ENCODE measurements at places on chromosomes 7 and 10.

GRCh38 chr7:137421366-137421765, 77.8 kb upstream of the PTN start:
- DNase-seq = no peak

- no peak for DNase-seq
Observed at GRCh38 chr7:82598958-82599357, 155.4 kb upstream of the CACNA2D1 start.

DNA sequence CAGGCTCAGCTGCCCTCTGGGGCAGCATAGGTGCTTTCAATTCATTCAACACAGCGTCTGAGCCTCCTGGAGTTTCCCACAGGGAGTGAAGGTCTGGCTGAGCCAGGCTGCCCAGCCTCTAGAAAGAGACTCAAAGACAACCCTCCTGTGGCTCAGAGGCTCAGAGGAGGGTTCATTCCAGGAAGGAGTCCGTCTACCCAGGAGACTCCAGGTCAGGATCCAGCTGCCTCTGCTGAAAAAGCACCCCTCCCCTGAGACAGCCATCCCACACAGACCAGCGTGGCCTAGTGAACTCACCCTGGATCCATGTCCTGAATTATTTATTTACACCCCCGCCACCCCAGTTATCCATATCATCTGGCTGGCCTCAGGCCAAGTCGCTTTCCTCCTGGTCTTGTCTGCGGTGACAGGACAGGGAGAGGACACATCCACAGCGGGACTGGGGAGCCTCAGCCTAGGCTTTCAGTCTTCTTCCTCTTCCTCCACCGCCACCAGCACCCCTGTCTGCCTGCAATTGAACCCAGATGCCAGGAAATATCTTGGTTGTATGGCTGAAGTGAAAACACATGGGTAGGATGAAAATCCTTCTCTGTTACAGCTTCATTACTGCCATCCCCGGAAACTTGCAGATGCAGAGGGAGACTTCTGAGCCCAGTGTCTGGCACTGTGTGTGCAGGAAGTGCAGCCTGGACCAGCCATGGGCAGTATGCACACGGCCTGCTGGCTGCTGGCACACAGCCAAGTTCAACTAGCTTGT, 44.0 kb upstream of the COL13A1 start:
- DNase-seq = no peak

DNA sequence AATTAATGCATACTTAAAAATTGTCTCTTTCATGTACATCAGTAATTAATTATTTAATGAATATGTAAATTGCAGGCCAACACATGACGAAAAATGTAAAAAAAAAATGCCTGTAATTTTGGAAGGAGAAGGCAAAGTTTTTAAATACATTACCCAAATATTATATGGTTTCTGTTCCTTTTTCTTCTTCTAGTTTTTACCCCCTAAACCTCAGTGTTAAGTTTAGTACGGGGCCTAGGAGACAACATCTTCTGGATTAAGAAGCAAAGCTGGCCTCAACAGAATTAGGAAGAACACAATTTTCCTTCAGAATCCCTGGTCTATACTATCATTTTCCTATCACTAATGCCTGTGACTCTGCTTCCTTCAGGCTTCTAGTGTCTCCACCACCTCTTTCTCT, 459.3 kb upstream of the NRP1 start:
- DNase-seq = no peak

DNA sequence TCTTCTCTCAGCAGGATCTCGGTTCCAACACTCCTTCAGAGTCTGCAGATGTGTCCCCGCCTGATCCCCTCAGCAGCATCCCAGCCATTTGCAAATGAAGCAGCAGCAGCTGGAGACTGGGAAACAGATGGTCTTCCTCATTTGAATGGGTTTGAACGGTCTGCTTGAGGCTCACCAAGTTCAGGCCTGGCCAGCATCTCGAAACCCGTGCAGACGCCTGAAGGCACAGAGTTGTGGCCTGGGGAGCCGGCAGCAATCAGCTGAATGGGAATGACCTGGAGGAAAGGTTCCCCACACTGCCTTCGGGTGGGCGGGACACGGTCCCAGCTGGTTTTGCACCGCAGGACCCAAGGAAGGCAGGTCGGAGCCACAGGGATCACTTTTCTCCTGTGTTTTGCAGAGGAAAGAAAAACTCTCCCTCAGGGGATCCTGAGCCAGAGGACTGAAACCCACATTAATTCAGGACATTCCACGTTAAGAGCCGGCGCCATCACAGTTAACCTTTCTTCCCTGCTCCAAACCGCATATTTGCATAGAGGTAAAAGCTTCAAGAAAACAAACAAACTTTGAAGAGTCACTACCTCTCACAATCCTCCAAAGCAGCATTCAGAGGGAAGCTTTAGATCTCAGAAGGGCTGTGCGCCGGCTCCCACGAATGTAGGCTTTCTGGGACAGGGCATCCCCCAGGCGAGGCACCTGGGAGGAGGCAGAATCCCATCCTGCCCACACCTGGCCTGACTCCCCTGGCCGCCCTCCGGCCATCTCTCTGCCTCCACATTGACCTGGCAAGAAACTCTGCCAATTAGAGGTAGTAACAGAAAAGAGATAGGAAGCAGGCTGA, 17.7 kb downstream of the FGFR2 start:
- DNase-seq = no peak

- no peak for DNase-seq
Observed at GRCh38 chr10:89963451-89964102, 262.2 kb downstream of the KIF20B start.

DNA sequence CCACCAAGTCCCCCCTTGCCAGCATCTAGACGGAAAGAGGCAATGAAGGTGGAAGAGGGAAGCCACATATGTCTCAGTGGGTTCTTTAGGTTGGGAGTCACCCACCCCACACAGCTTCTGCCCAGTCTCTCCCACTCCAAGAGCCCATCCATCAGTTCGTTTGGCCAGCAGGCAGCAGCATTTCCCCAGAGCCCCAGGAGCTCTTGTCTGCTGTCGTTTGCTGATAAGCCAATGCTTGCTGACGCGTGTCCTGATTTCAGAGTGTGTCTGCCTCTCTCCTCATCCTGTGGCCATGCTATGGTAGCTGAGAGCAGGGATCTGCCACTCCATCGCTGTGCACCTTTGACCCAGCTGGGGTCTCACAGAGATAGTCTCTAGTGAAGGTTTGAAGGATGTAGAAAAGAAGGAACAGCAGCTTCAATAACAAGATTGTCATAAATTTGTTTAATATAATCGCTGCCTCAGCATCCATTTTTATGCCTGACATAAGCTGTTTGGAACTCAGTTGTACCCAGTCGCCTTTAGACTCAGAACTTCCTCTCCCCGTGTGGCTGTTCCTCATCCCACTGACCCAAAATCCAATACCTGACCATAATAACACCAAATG, 39.4 kb upstream of the GDF10 start:
- DNase-seq = no peak

DNA sequence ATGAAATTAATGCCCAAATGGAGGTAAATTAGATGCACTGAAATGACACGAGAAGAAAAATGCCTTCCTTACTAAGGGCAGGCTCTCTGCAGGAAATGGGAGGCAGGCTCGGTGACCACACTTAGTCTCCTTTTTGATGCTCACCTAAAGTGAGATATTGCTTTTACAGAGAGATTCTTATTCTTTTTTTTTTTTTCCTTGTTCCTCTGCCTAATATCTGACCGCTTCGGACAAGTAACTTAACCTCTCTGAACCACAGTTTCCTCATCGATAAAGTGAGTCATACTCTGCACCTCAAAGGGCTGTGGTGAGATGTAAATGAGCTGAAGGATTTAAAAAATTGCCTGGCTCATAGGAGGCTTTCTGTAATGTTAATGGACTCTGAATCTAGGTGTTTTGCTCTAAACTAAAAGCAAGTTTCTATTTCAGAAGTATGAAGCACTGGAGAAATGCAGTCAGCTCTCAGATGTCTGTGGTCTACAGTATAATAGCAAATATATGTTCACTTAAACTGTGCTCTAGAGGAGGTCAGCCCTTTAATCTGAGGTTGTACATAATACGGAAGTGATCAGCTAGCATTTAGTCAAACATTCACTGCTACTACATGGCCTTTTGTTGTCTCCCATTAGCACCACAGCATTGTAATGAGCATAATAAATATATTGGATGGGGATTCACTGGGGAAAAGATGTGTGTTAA, 23.2 kb downstream of the NKX2-3 start:
- DNase-seq = no peak

GRCh38 chr10:5589661-5590511, 65.1 kb downstream of the CALML3 start:
- no peak for DNase-seq

- no peak for DNase-seq
Observed at GRCh38 chr7:133783276-133783675, 343.9 kb upstream of the LRGUK start.

- no peak for DNase-seq
Observed at GRCh38 chr10:126252884-126253610, 135.2 kb downstream of the ADAM12 start.

- DNase-seq = no peak
Observed at GRCh38 chr10:57699944-57700343, 567.8 kb downstream of the IPMK start.

DNA sequence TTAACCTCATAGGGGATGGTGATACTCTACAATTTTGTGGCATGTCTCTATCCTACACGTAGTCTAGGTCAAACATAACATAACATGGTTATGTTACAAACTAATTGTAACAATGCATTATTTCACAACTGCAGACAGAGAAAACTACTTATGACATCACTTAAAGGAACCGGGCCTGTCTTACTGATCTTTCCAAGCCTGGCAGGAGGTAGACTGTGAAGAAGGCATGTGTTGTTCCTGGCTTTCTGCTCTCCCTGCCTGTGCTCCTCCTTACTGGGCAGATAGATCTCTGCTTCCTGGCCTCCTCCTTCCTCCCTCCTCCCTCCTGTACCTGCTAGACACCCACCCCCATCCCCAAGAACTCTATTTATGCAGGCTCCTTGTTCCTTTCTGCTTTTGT, 5.4 kb downstream of the CACNB2 start:
- DNase-seq = no peak

DNA sequence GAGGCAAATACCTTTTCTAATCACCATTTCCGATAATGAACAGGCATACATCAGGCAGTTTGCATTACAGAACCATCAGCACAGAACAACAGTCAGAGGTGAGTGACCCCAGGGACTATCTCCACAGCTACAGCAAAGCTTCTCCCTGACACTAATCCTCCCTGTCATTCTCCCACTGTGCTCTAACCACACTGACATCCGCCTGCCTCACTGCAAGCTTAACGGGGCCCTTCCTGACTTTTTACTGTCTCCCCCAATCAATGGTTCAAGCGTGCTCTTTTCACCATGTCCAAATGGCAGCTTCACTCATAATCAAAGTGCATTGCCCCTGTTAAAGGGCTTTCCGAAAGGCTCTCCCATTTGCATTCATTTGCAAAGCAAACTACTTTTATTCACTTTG, 196.3 kb downstream of the DNAJC1 start:
- DNase-seq = no peak

DNA sequence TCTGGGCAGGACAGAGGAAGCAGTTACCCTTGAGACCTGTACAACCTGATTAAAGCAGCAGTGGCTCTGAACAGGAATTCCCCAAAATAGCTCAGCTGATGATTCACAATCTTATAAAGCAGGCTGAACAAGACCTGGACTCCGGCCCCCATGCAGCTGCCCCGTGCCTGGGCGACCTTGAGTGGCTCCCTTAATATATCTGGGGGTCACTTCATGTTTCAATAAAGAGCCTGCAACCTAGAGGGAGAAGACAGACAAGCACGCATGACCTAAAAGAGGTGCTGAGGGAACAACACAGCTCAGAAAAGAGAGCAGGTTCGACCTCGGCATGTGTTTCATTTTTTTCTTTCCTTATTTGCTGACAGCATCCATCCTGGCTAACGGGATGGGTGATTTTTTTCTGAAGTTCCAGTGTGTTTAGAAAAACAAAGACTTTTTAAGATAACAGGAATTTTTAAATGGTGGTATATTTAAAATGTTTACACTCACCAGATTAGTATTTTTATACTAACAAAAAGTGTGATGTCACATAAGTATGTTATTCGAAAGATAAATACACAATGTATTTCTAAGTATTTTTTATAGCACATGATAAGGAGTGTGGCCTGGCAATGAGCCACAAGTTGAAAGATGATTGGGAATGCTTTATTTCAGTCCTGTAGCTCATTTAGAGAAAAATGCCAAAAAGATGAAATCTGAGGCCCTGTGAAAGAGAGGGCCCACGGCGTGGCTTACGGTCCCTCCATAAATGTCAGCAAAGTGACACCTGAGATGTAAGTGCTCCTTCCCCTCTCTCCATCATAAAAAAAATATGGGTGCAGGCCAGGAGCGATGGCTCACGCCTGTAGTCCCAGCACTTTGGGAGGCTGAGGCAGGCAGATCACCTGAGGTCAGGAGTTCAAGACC, 161.3 kb downstream of the SLIT1 start:
- no peak for DNase-seq

Data from NCI-H187 treated with DMSO at 0.1 percent for 48 hours (cell line).